ENCODE measurements at places on chromosomes 6 and 20. TPM values are rescaled to one million over a fixed set of nuclear protein-coding genes. Genes with fewer than 3 reads are reported as not detected.

PSMB8 gene
- 49.0 TPM for polyA plus RNA-seq

REM1 gene
- polyA plus RNA-seq = 0.46 TPM

ACAT2 gene
- polyA plus RNA-seq = 68.2 TPM

SLC17A3 gene
- polyA plus RNA-seq = 23.2 TPM

GRCh38 chr6:26302941-26303559 lies 61.9 kb upstream of the BTN3A2 start:
- no peak for DNase-seq

- no peak for DNase-seq
These were observed 50.4 kb downstream of the IL22RA2 start for GRCh38 chr6:137123078-137123477.

GRCh38 chr6:35258858-35259193 lies 709 bp upstream of the ZNF76 start:
- no peak for DNase-seq

DNA sequence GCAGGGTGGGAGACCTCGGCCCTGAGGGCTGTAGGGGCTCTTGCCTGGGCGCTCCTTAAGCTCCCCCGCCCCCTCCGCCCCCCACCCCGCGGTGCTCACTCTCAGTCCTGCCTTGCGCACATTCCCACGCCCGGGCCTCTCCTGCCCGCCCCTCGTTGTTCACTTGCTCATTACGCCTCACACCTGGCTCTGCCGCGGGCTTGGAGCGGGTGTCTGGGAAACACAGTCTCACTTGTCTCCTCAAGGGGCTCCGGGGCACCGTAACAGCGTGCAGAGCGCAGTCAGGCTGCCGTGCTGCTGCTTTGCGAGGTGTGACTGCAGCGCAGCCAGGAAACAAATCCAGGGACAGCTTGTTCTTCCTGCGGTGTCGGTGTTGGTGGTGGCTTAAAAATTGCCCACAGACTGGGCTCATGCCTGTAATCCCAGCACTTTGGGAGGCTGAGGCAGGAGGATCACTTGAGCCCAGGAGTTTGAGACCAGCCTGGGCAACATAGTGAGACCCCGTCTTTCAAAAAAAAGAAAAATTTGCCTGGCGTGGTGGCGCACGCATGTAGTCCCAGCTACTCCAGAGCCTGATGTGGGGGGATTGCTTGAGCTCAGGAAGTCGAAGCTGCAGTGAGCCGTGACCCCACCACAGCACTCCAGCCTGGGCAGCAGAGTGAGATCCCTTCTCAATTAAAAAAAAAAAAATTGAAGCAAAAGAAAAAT lies 4.6 kb downstream of the NPBWR2 start:
- no peak for DNase-seq

- no peak for DNase-seq
These were observed 181.1 kb upstream of the TAB2 start for GRCh38 chr6:149136273-149136912.

- DNase-seq = no peak
These were observed 46.2 kb downstream of the MAN1A1 start for GRCh38 chr6:119303164-119303887.

DNA sequence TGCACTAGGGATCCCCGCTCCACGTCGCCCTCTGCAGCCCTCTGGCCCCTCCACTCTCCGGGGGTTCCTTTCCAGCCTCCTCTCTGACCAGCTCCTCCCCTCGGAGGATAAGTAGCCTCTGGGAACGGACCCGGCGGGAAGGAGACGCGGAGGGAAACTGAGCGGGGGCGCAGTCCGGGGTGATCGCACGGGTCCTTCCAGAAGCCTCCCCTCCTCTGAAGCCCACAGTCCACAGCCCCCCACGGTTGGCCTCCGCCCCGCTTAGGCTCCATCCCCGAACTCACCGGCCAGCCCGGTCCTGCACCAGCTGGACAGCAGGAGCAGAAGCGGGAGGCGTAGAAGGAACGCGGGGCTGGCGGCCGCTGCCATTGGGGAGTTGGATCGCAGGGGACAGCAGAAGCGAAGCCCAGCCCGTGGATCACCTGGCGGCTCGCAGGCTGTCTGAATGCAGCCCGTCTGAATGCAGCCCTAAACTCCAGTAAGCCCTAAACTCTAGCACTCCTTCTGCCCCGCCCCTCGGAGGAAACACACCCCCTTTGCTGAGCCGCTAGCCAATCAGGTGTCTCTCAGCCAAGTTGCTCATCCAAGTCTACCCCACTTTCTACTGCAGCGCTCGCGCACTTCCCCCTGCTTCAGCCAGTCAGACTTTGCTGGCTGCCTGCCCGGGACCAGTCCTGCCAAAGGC lies at the start of gene RAET1G:
RAET1G (minus strand) TSS at position 480 of the 685 bp plus-strand sequence; CDS start at position 369, 111 bp downstream.
- DNase-seq = peak; percentile 71

GRCh38 chr20:12827816-12828385 lies 180.9 kb upstream of the SPTLC3 start:
- DNase-seq = no peak

DNA sequence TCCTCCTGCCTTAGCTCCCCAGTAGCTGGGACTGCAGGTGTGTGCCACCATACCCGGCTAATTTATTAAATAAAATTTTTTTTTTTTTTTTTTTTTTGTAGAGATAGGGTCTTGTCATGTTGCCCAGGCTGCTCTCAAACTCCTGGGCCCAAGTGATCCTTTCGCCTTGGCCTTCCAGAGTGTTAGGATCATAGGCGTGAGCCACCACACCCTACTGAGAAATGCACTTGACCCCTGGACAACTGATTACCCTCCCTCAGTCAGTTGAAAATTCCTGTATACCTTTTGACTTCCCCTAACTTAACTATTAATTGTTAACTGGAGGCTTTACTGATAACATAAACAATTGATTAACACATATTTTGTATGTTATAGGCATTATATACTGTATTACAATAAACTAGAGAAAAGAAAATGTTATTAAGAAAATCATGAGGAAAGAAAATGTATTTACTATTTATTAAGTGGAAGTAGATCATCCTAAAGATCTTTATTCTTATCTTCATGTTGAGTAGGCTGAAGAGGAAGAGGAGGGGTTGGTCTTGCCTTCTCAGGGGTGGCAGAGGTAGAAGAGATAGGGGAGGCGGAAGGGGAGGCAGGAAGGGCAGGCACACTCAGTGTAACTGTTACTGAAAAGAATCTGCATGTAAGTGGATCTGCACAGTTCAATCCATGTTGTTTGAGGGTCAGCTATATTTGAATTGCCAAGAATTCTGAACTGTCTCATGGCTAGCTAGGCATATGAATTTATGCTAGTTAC lies 104.3 kb downstream of the FARS2 start:
- no peak for DNase-seq

DNA sequence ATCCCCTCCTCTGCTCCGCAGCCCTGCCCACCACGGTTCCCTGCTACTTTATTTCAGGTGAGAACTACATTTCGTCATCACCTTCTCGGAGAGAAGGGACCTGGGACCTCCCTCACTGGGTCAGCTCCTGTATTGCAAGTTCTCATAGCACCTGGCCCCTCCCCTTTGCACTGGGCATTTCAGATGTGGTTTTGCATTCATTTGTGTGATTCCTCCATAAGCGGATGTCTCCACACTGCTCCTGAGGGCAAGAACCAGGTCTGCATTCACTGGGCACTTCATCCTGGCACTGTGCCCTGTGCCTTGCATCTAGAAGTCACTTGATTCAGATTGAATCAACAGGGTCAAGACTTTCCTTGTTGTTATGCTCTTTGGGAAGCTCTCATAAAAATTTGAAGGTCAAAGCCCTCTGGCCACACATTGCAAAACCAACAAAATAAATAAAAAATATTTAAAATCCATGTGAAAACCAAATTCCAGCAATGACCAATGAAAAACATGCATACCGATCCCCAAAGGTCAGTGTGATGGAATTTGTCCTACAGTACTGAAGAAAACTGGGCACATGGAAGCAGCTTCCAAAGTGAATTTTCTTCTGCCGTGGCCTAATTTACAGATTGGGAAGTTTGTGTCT lies 89.1 kb upstream of the F13A1 start:
- DNase-seq = no peak
